LoVo (cell line): ENCODE measurements at places on chromosomes 7 and 10.

DNA sequence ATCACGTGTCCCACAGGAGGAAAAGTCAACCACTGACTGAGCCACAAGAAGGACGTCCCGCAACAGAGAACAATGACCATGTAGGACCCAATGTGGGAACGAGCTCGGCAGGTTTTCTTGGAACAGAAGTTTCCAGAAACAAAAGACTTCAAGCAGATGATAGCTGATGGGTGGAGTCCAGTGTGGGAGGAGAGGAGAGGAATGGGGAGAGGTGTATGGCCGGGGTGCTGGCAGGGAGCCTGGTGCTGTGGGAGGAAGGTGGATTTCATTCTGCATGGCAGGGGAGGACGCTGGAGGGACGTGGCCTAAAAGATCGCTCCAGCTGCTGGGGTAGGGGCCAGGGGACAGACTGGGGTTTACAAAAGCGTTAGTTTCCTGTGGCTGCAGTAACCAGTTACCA lies 48.5 kb upstream of the LMTK2 start:
- no peak for DNase-seq

DNA sequence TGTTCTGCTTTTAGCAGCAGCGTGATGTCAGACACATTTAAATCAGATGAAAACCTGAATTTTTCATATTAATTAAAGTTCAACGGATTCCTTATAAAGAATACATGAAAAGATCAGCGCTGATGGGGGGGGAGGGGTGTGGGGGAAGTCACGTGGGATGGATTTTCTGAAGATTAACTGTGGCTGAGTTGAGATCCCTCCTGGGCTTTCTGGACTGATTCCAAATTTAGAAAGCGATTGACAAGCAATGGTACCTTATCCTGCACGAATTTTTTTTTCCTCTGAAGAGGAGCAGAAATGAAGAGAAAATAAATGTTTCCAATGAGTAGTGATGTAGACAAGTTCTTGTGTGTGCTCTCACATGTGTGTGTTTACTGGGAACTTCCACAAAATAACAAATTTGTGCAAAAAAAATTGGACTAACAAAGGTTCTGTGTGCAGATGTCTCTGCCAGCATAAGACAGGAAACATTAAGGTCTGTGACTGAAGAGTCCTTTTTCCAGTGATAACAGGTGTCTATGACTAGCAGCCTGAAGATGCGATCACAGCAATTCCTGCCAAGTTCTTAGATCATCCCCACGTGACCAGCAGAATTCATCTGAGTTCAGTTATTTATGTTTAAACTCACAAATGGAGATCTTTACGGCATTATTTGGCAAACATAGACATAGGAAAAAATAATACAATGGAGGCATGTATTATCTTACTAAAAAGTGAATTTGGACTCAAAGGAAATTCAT lies 585.2 kb upstream of the CELF2 start:
- no peak for DNase-seq

GRCh38 chr10:49689882-49690510 lies 10.5 kb downstream of the C10orf53 start:
- no peak for DNase-seq

GRCh38 chr10:104774234-104774633 lies 133.1 kb downstream of the SORCS3 start:
- DNase-seq = no peak

DNA sequence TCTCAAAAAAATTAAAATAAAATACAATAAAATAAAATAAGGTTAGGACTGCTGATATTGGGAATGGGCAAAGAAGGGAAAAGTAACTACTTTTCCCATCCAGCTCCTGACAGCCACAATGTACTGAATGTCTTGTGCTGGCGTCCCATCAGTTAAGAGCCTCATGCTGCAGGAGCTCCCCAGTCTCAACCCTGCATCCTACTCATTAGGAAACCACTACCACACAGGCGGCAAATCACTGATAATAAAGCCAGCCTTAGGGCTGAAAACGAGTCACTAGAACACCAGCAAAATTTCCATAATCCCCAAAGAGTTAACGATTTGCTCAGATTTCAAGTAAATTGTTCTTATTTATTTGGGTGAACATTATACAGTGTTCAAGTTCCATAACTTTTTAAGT lies 4.3 kb downstream of the YWHAG start:
- DNase-seq = no peak
